Activated effector memory CD4-positive, alpha-beta T cell treated with Interleukin-2 at 50 U/mL for 16 hours (primary cell): ENCODE measurements at places on chromosomes 11 and 22.
A peak's percentile ranks its signal among the peaks of the same experiment; 100 is the strongest.

- no peak for DNase-seq
These were observed 7.1 kb upstream of the CD44 start for GRCh38 chr11:35131886-35132285.

- no peak for DNase-seq
These were observed 887 bp downstream of the IRF7 start for GRCh38 chr11:614623-615503.

- DNase-seq: no peak
These were observed 52.5 kb upstream of the A4GALT start for GRCh38 chr22:42773167-42773566.

DNA sequence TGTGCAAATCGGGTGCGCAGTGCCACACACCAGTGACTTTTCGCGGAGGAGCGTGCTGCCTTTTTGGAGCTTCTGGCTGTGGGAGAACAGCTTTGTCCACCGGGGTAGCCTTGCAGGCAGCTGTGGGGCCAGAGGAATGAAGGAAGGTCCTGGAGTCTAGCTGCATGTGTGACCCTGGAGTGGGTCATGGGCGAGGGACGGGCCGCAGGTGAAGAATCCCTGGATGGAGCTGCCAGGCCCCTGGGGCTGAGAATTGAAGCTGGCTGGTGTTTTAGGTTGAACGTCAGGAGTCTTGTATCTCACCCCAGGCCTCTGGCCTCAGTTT, 8.6 kb downstream of the CCND1 start:
- no peak for DNase-seq

- DNase-seq: no peak
These were observed 77.2 kb downstream of the TMPRSS5 start for GRCh38 chr11:113628912-113629311.

DNA sequence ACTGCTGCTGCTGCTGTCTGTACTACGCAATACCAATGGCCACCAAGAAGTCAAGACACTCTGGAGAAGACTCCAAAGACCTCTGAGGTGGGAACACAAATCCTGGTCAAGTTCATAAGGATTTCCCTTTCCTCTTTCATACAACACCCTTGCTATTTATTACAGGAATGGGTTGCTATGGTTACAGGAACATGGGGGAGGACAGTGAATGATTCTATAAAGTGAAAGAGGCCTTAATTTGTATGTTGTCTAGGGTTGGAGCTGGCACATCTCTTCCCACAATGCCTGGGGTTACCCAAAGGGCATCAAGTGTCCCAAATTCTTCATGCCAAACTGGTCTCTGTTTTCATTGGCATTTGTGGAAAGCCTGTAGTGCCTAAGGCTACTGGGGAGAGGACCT, 11.4 kb upstream of the SEC14L3 start:
- no peak for DNase-seq

- DNase-seq: no peak
These were observed 26.1 kb downstream of the INTS4 start for GRCh38 chr11:77968337-77968736.

DNA sequence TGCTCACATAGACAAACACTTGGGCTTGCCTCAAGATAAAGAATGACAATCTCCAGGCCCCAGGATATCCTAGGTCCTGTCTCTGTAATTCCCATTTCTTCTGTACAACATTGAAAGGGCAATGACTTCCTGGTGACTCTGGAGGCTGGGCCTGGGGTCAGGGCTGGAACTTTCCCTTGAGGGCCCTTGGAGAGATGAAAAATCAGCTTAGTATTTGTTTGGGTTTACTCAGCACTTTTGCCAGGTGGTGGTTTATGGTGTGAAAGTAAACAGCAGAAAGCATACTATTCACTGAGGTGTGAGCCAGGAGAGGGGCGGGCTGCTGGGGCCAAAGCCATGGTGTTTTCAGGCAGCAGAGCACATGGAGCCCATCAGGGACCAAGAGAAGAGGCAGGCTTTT, 214.7 kb upstream of the NARS2 start:
- no peak for DNase-seq

- DNase-seq: peak; percentile 76
These were observed 613 bp upstream of the ARHGEF17 start for GRCh38 chr11:73307323-73308002.
